IPS DF 6.9 (cell line): ENCODE measurements at places on chromosomes 5 and 9.

DNA sequence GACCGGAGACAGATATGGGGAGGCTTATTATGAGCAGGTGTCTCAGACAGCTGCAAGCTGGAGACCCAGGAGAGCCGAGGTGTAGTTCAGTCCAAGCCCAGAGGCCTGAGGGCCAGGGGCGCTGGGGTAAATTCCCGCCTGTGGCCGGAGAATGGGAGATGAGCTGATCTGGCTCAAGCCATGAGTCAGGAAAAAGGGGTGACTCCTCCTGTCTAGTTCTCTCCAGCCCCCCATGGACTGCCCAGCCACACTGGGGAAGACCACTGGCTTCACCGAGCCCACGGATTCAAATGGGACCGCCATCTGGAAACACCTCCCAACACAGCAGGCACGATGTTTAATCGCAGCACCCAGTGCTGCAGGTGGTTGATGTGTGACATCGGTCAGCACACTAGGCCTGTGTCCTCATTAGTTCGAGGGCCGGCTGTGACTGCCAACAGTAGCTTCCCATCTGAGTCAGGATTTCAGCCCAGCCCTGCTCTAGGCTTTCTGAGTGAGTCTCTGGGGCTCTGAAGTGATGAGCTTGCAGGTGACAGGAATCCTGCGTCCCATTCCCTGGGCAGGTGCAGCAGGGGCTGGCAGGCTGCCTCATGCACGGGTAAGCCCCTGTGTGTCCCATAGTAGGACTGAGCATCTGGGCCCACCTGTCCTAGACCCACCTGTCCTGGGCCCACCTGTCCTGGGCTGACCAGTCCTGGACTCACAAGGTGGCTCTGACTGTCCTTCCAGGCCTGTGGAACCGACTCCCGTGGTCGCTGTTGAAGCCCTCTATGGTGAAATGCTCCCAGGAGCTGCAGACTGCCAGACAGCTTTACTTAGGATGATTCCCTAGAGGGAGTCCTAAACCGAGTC lies 49.7 kb downstream of the AHRR start:
- no peak for DNase-seq

DNA sequence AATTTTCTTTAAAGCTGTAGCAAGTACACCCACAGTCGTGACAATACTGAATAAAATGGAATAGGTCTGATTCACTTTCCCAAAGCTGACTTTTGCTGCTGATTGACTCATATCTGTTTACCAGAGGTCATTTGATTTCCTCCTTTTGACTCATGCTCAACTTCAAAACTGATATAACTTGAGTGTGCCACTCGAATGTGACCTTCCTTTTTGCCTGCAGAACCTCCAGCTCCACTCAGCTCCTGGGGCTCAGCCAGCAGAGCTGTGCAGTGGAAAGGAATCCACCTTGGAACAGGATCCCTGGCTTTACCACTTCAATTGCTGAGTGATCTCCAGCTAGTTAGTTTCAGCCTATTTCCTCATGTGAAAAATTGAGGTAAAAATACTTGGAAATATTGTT lies 84.1 kb downstream of the FEM1C start:
- DNase-seq = no peak

- DNase-seq = no peak
These were observed 53.6 kb downstream of the PDCD1LG2 start for GRCh38 chr9:5563886-5564285.

DNA sequence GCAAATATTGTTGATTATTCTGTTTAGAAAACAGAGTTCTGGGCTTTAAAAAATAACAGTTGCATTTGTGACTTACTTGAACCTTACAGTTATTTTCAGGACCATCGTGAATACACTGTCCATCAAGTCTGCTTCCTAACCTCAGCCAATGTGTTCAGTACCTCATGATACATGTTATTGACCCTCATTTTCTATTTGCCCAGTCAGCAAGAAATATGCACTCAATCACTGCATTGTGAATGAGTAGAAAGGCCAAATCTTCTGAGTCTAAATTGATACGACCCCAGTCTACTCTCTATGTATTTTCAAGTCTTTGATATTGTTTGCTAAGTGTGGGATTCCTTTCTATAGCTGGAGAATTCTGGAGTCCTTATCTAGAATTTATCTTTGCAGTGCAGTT lies 156.2 kb downstream of the RAB3C start:
- DNase-seq = no peak

- no peak for DNase-seq
These were observed 105.0 kb upstream of the ALDH1B1 start for GRCh38 chr9:38287420-38287985.

GRCh38 chr9:113508111-113508749 lies 44.7 kb downstream of the RGS3 start:
- DNase-seq = peak; percentile 20

DNA sequence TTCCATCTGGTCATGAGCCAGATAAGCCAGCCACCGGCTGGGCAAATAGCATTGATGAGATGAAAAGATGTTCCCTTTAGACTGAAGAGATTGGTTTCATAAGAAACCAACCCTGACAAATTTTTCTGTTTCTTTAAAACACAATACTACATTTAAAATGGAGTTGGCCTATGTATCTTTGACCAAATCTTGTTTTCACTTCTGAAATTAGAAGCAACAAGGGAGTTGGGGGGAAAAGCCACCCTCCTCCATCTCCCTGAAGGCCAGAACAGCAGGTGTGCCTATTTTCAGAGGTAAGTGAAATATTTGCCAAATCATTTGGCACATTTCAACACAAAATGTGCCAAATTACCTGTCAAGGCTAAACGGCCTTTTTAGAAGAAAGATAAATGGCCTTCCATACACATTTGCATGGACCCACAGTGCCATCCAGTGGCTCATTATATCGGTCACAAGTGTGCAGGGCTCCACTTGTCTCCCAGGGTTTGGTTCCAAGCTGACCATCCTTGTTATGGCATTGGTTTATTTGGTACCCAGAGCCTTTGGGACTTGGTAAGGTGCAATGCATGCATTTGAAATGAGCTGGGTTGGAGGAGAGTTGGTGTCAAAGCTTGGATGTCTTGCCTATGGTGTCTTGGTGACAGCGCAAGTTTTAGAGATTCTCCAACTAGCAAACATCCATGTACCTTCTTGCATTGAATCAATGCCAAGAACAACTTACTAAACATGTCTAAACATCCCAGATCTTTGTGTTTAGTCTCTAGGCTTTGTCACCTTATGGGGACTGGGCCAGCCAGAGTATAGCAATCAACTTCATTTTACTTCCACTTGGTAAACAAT lies 372.0 kb upstream of the KIF2A start:
- peak; percentile 13 for DNase-seq

GRCh38 chr5:9197881-9198260 lies 348.0 kb downstream of the SEMA5A start:
- DNase-seq = no peak

GRCh38 chr5:160460377-160461049 lies 38.9 kb downstream of the PTTG1 start:
- DNase-seq = no peak

GRCh38 chr9:13588151-13589033 lies 308.9 kb upstream of the MPDZ start:
- no peak for DNase-seq

- no peak for DNase-seq
These were observed 177.3 kb upstream of the ACTBL2 start for GRCh38 chr5:57659886-57660285.

DNA sequence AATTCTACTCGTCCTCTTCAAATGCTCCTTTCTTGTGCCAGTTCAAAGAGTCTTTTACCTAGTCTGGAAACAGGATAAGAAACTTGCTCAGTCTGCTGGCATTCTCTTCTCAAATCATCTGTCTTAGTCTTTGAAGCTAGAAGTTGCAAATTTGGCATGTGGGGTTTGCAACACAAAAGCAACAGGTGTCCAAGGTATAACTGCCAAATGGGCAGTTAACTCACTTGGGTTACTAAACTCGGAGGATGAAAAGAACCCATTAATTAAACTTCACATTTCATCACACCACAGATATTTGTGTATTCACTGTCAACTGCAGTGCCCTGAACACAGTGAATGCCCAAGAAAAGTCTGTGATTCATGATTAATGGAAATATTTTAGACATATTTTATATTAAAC lies 108.0 kb upstream of the TARS1 start:
- DNase-seq = no peak

- no peak for DNase-seq
These were observed 68.9 kb downstream of the RASEF start for GRCh38 chr9:82993856-82994605.

- DNase-seq = no peak
These were observed 3.8 kb upstream of the NEUROG1 start for GRCh38 chr5:135539430-135540005.

GRCh38 chr9:27109621-27110020 lies 596 bp downstream of the TEK start:
- DNase-seq = no peak

GRCh38 chr5:21654556-21654955 lies 1198.6 kb downstream of the CDH12 start:
- no peak for DNase-seq

GRCh38 chr5:101534491-101535110 lies 631.5 kb upstream of the ST8SIA4 start:
- DNase-seq = no peak

GRCh38 chr5:40717281-40717680 lies 37.6 kb downstream of the PTGER4 start:
- no peak for DNase-seq

DNA sequence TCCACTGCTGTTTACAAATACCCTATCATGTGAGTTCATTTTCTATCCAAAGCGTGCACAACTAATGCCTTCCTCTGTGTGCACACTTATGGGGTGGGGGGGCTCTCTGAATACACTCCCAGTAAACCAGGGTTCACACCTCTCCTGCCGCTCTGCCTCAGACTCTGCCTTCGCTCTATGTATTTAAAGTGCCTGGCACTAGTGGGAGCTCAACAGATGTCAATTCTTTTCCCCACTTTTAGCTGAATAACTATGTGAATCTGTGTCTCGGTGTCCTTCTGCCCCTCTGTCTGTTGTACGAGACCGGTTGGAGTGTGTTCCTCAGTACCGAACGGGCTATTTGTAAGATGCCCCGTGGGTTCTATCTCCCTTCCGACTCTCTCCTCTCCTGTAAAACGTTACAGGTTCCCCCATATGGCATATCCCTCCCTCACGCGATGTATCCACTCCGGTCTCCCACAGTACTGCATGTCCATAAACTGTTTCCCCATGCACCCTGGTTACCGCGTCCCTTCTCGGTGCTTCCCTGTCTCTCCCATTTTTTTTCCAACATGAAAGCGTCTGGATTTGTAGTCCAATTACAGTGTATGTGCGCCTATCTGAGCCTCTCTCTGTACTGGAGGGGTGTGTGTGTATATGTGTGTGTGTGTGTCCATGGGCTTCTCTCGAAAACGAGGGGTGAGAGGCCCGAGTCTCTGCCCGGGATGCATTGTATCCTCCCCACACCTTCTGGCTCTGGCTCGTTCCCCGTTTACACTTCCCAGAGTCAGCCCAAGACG lies 1.6 kb downstream of the ELL2 start:
- no peak for DNase-seq

- no peak for DNase-seq
These were observed 42.5 kb downstream of the PRRC2B start for GRCh38 chr9:131436376-131436775.

DNA sequence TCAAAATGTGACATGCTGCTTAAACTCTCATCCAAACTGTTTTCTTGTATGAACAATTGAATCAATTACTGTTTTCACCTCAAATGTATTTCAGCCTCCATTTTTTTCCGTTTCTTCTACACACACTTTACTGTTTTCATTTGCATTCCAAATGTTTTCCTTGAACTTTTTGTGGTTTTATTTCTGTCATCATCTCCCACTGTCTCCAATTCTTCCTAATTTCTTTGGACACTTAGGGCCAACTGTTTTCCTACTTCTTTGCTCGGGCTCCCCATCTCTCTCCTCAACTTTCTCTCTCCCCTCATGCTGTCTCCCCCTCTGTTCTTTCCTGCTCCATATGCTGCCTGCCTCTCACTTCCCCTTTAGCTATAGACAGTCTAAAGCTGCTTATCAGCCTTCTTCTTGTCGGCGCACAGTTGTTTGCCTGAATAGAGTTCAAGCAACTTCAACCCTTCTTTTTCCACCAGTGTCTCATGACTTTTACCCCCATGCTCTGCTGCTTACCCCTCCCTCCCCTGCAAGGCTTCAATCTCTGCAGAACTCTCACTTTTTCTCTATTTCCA lies 443.4 kb downstream of the DTWD2 start:
- no peak for DNase-seq

DNA sequence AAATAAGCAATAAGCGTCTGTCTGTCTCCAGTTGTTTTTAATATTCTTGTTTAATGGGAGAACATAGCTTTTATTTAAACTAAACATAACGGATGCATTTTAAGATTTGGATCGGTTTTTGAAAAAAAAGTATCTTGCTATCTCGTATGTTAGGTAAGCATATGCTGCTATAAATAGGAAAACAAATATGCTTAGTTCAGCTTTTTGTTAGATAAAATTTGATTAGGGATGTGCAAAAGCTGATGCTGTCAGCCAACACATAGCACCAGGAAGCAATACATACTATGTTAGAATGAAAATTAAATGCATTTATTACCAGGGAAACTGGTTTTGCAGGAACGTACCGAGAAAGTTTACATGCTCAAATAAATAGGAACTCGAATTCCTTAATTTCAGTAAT lies 843.1 kb upstream of the WWC1 start:
- no peak for DNase-seq

- DNase-seq = no peak
These were observed 16.5 kb upstream of the QRFP start for GRCh38 chr9:130912932-130913598.

DNA sequence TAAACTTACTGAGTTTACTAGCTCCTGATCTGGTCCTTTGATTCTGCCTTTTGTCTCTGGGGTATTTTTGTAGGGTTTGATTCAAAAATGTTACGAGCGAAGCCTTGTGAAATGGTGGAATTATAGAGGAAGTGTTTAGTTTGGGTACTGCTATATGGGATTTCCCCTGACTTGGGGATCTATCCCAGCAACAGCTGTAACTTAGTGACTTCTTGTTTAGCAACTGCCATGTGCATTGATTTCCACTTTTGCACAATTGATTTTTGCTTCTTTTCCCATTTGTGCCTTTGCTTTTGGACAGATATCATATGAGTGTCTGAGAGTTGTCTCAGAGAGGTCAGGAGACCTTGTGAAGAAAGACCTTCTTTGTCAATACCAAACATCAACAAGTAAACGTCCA lies 248.5 kb upstream of the DAP start:
- no peak for DNase-seq

DNA sequence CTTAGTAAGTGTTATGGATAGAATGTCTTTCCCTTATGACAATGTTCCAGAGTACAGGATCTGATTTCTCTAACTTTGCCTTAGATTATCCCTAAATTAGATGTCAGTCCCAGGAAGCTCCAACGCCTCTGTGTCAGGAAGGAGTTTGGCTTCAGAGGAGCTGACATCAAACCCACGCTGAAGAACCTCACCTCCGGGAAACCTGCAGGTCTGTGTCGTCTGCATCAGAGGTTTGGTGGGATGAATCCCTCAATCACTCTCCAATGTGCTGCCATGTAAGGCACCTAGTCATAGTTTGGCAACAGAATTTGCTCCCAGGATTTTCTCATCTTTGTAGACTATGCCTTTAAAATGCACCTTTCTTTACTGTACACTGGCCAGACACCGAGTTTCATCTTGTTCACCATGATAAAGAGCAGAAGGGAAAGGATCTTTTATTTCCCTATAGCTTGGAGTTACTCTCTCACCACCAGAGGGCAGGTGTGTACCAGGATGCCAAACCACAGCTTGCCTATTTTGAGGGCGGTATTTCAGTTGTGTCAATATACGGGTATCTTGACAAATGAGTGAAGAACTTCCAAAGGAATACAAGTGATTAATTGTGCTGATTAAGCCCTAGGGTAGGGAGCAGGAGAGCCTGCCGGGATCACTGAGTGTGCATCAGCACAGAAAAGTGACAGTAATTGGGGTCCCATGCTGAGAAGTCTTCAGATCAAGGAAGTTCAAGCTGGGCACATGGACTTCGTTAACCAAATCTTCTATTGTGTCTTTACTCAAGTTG lies 23.4 kb downstream of the MINAR2 start:
- DNase-seq = peak; percentile 33
